CD4-positive, alpha-beta T cell treated with Interleukin-12 subunit alpha and Interleukin-12 subunit beta, for 1 hour (primary cell): ENCODE measurements at places on chromosomes 4 and X.
A peak's percentile ranks its signal among the peaks of the same experiment; 100 is the strongest.

DNA sequence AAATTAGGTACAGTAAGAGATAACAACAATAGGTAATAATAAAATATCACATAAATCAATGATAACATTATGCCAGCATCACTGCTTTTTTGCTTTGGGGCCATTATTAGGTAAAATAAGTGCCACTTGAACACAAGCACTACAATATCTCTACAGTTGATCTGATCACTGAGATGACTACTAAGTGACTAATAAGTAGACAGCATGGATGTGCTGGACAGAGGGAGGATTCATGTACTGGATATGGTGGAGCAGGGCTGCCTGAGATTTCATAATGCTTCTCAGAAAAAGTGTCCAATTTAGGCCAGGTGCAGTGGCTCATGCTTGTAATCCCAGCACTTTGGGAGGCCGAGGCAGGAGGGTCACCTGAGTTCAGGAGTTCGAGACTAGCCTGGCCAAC is 137.8 kb upstream of the IL1RAPL2 start:
- no peak for DNase-seq

GRCh38 chr4:47651231-47651630 is 166.2 kb downstream of the ATP10D start:
- DNase-seq = no peak

GRCh38 chr4:105092356-105092755 is 54.3 kb upstream of the TET2 start:
- no peak for DNase-seq

GRCh38 chrX:46642145-46642544 is 68.6 kb downstream of the CHST7 start:
- DNase-seq = peak; percentile 51

- DNase-seq = no peak
Measured at GRCh38 chrX:56025872-56026571, 206.1 kb upstream of the KLF8 start.
